ENCODE measurements at places on chromosomes 11 and 22. TPM values are rescaled to one million over a fixed set of nuclear protein-coding genes. Genes with fewer than 3 reads are reported as not detected.

Gene ZNF143
- total RNA-seq = 33.5 TPM

Gene TRIM49
- not detected for total RNA-seq

Gene BTBD18
- total RNA-seq = not detected

DNA sequence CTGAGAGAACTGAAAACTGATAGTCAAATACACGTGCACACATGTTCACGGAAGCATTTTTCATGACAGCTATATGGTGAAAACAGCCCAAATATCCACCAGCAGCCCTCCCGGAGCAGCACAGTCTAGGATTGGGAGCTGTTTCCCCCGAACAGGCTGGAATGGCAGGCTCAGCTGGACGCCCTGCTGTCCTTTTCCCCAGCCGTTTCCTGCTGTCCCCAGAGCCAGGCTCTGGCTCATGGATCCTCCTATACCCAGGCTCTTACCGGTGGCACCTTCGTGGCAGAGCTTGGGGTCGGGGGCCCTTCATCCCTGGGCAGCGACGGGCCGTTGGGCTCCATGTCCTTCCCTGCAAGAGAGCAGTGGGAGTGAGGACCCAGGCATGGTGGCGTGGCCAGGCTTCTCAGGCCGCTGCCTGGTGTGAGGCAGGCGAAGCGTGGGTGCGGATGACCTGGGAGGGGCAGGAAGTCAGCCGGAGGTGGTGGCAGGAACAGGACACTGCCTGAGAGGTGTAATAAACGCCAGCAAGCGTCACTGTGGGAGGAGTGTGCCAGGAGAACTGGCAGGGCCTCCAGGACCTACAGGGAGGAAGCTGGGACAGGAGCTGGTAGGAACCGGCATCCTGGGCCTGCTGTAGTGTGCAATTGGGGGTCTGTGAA lies 38.8 kb downstream of the OSBPL5 start:
- DNase-seq = peak; percentile 90
- H3K27me3 ChIP-seq = no peaks in the 10 kb centered on the region
- no peak overlapping the region for H3K4me3 ChIP-seq
- peaks cover 15% of the 10 kb centered on the region for H3K36me3 ChIP-seq
- H3K4me1 ChIP-seq = no peaks in the 10 kb centered on the region

DNA sequence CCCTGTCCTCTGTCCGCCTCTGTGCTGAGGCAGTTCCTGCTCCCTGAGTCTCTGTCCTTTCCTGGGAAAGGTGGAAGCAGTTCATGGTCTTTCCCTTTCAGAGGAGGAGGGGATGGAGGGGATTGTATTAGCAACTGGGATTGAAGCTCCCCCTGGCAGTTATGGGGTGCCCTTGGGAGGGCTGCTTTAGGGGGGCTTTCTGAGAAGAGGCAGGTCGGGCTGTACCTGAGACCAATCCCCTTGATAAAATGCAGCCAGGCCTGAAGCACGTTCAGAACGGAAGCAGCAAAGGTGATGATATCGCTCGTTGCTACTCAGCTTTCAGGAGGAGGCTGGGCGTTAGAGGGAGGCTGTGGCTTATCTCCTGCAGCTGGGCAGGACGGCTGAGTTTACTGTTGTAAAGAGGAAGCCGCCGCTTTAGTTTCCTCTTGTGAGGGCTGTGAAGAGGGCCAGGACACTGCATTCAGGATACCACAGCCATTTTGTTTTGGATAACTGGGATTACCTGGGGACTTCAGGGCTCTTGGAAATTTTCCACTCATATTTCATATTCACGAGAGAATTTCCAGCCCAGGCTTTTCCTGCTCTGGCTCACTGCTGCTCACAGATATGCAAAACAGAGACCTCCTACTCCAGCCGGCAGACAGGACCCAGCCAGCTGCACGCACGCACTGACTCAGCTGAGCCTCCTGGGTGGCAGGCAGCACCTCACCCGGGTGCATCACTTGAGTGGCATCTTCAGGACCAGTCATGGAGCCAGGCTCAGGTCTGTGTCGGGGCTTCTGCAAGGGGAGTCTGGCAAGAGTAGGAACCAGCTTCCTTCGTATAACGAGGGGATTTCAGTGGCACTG lies 798 bp downstream of the AMPD3 start:
- no peaks in the 10 kb centered on the region for H3K36me3 ChIP-seq
- H3K4me3 ChIP-seq = peak overlapping the region; percentile 41
- no peaks in the 10 kb centered on the region for H3K27me3 ChIP-seq
- H3K4me1 ChIP-seq = peaks cover 3% of the 10 kb centered on the region
- peak; percentile 65 for DNase-seq
- H3K27ac ChIP-seq = peak overlapping the region; percentile 73

DNA sequence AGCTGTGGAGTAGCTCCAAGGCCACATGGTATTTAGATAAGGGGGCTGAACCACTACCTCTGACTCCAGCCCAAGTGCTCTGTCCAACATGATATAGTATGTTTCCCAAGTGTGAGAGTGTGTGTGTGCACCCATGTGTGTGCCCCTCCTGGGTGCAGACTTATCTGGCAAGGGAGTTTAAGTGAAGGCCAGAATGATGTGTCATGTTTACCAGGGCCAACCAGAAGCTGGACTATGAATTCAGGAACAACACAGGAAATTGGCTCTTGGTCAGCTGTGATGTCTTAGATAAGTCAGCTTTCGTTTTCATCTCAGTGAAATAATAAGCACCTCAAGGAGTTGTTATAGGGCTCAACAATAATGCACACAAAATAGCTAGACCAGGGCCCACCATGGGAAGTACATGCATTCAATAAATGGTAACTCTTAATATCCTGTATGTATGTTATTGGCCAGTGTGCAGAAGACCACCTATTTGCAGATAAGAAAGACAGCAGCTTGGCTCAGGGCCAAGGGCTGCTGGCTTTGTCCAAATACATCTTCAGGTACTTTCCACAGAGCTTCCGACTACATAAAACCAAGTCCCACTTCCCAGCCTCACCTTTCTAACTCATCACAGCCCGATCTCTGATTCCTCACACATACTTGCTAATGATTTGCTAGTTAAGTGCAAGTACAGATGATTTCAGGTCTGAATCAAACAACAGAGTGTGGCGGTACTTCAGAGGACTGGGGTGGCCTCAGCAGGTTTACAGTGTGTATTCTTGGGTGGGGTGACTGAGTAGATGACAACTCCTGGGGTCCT lies 120.9 kb downstream of the ME3 start:
- H3K27ac ChIP-seq = no peak overlapping the region
- H3K4me1 ChIP-seq = peaks cover 28% of the 10 kb centered on the region
- no peak overlapping the region for H3K4me3 ChIP-seq
- H3K27me3 ChIP-seq = no peaks in the 10 kb centered on the region

- no peaks in the 10 kb centered on the region for H3K4me1 ChIP-seq
- no peaks in the 10 kb centered on the region for H3K27me3 ChIP-seq
- no peak overlapping the region for H3K27ac ChIP-seq
- H3K36me3 ChIP-seq = no peaks in the 10 kb centered on the region
These were observed 369.3 kb downstream of the CADM1 start for GRCh38 chr11:115134926-115135325.

- no peaks in the 10 kb centered on the region for H3K27me3 ChIP-seq
- H3K36me3 ChIP-seq = no peaks in the 10 kb centered on the region
These were observed 167.9 kb upstream of the B3GAT1 start for GRCh38 chr11:134579724-134580609.
